ENCODE measurements at places on chromosomes 5 and 9. TPM values are rescaled to one million over a fixed set of nuclear protein-coding genes. Genes with fewer than 3 reads are reported as not detected.

CD14 gene
- 5.6 TPM for polyA plus RNA-seq

LOX gene
- 40.5 TPM for polyA plus RNA-seq

HAVCR1 gene
- polyA plus RNA-seq: 4.6 TPM

AQP7 gene
- polyA plus RNA-seq: 24.4 TPM

RPL35 gene
- polyA plus RNA-seq: 656 TPM

FBP1 gene
- 66.0 TPM for polyA plus RNA-seq

MLANA gene
- polyA plus RNA-seq: 1.0 TPM

SLC36A1 gene
- polyA plus RNA-seq: 11.2 TPM

NCS1 gene
- polyA plus RNA-seq: 24.2 TPM

PRRT1B gene
- 1.2 TPM for polyA plus RNA-seq

EGFL7 gene
- polyA plus RNA-seq: 38.8 TPM

SLC34A1 gene
- 200 TPM for polyA plus RNA-seq

CFAP157 gene
- polyA plus RNA-seq: 4.3 TPM

SHOC1 gene
- 1.5 TPM for polyA plus RNA-seq

MOCS2 gene
- polyA plus RNA-seq: 77.5 TPM

PCDHB2 gene
- polyA plus RNA-seq: 6.6 TPM

CAMK4 gene
- 6.1 TPM for polyA plus RNA-seq

DMRT3 gene
- polyA plus RNA-seq: 1.5 TPM

MUSK gene
- polyA plus RNA-seq: 0.15 TPM

SPINK7 gene
- polyA plus RNA-seq: 0.35 TPM

PCDH1 gene
- 22.4 TPM for polyA plus RNA-seq

ASB6 gene
- 16.4 TPM for polyA plus RNA-seq

FBLL1 gene
- 0.48 TPM for polyA plus RNA-seq

SNCAIP gene
- 26.1 TPM for polyA plus RNA-seq

CCNJL gene
- 8.2 TPM for polyA plus RNA-seq

GOLGA1 gene
- 19.0 TPM for polyA plus RNA-seq

UGT3A1 gene
- 163 TPM for polyA plus RNA-seq

IL5 gene
- 0.53 TPM for polyA plus RNA-seq

PCDHGA8 gene
- polyA plus RNA-seq: 0.60 TPM

C9 gene
- 0.37 TPM for polyA plus RNA-seq

PCDHGA3 gene
- polyA plus RNA-seq: 2.9 TPM

GABRA6 gene
- polyA plus RNA-seq: not detected

Data from left kidney (tissue), 8 donors.